ENCODE measurements at places on chromosomes 3 and 15.
A peak's percentile ranks its signal among the peaks of the same experiment; 100 is the strongest.

DNA sequence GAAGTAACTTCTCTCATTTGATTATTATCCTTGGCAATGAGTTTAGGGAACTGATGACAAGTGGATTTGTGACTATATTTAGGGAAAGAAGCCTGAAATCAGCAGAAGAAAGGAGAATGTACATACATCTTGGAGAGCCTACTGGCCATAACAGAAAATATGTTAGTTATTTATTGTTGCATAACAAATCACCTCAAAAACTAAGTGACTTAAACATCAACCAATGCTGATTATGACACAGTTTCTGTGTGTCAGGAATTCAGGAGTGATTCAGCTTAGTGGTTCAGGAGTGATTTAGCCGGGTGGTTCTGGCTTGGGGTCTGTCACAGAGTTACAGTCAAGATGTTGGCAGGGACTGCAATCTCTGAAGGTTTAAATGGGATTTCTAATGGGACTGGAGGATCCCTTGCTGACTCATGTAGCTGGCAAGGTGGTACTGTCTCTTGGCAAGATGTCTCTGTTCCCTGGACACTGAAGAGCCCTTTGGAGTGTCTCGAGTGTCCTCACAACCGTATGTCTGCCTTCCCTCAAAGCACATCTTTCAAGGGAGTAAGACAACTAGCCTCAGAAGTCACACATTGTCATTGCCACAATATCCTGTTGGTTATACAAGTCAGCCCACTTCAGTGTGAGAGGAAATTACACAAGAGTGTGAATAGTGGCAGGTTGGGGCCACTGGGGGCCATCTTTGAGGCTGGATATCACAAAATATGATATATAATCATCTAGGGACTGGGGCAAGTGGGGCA lies 248.9 kb downstream of the SV2B start:
- DNase-seq, result no peak

GRCh38 chr15:69107025-69107620 lies 53.3 kb upstream of the GLCE start:
- DNase-seq, result no peak

- DNase-seq, result no peak
These were observed 120.5 kb downstream of the BBX start for GRCh38 chr3:107643038-107643883.

DNA sequence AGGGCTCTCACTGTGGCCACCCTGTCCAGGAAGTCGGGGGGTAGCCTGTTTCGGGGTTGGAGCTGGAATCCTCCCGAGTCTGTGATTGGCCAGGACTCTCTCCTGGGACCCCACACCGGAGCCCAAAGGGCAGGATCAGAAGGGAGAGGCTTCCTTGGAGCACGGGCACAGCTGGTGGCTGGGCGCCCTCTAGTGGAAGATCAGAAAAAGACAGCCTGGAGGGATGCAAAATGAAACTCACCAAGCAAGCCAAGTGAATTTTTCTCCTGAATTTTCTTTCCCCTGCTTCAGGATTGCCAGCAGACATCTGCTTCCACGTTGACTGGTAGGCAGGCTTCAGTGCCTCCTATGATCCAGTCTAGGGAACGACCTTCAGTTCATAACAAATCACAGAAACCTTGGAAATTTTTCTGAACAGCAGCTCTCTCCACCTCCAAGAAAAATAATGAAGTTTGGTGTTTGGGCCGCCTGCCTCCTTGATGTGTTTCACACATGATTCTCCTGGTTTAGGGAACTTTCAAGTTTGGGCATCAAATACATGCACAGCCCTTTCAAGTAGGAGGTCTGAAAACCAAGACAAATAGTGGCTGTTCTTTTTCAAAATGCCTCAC lies 224.6 kb downstream of the VPS13C start:
- peak; percentile 14 for DNase-seq

- DNase-seq, result no peak
These were observed 48.6 kb upstream of the FLNB start for GRCh38 chr3:57959423-57960173.

Data from GOT3 (cell line).